ENCODE measurements at places on chromosomes 7 and 10. TPM values are rescaled to one million over a fixed set of nuclear protein-coding genes. Genes with fewer than 3 reads are reported as not detected.

The MBL2 gene
- total RNA-seq: not detected

The ANKRD61 gene
- 0.42 TPM for total RNA-seq

The HBP1 gene
- 30.2 TPM for total RNA-seq

The PSD gene
- 0.75 TPM for total RNA-seq

The NUTM2B gene
- 0.88 TPM for total RNA-seq

The ASAH2 gene
- total RNA-seq: 7.4 TPM

The RNF133 gene
- 0.49 TPM for total RNA-seq

The GTPBP10 gene
- total RNA-seq: 51.1 TPM

The TRIM73 gene
- total RNA-seq: 3.7 TPM

The HOXA4 gene
- 2.6 TPM for total RNA-seq

The RAMP3 gene
- not detected for total RNA-seq

The GPRIN2 gene
- total RNA-seq: not detected

The CFAP43 gene
- 0.25 TPM for total RNA-seq

The APBB1IP gene
- total RNA-seq: not detected

The EPHB4 gene
- total RNA-seq: 51.3 TPM

The LIPF gene
- total RNA-seq: not detected

The NEURL1 gene
- not detected for total RNA-seq

The MAGI2 gene
- total RNA-seq: 0.07 TPM

The CFAP69 gene
- 3.7 TPM for total RNA-seq

The SEC31B gene
- 14.0 TPM for total RNA-seq

The GLI3 gene
- total RNA-seq: 23.1 TPM

The NPSR1 gene
- total RNA-seq: not detected

The SUFU gene
- 6.3 TPM for total RNA-seq

The MAP3K8 gene
- 1.5 TPM for total RNA-seq

The CACNB2 gene
- total RNA-seq: 3.3 TPM

The PRSS2 gene
- total RNA-seq: not detected

The MUC3A gene
- not detected for total RNA-seq

The RPP38 gene
- 26.4 TPM for total RNA-seq

The AKR1C8 gene
- not detected for total RNA-seq

The FAM24A gene
- total RNA-seq: not detected

The CCL24 gene
- total RNA-seq: not detected

The TMEM229A gene
- total RNA-seq: not detected

The MARVELD1 gene
- 51.0 TPM for total RNA-seq

The SPDYE11 gene
- total RNA-seq: not detected

The TET1 gene
- total RNA-seq: not detected

The AGMO gene
- total RNA-seq: not detected

The HOXA3 gene
- 8.2 TPM for total RNA-seq

The PDK4 gene
- 1.3 TPM for total RNA-seq

The STAG3 gene
- total RNA-seq: 1.1 TPM

The ADAMTS14 gene
- total RNA-seq: 0.25 TPM

The AUTS2 gene
- 1.8 TPM for total RNA-seq

The TRPV6 gene
- total RNA-seq: 0.30 TPM

The NACAD gene
- total RNA-seq: not detected

The CALCR gene
- total RNA-seq: not detected

The MOGAT3 gene
- total RNA-seq: not detected

The TAC1 gene
- not detected for total RNA-seq

The CFAP58 gene
- total RNA-seq: 1.1 TPM

The IGFBP3 gene
- total RNA-seq: 164 TPM

The OR2A5 gene
- total RNA-seq: not detected

All from MCF 10A (cell line).